Activated CD4-positive, alpha-beta memory T cell treated with anti-CD3 and anti-CD28 coated beads, Interleukin-2, amount 10 ng/mL, durations not matched to agents 7 days and 5 days (primary cell): ENCODE measurements at places on chromosomes 2 and 18. TPM values are rescaled to one million over a fixed set of nuclear protein-coding genes. Genes with fewer than 3 reads are reported as not detected.

Gene CYP27C1
- not detected for total RNA-seq

Gene COLEC11
- total RNA-seq: not detected

Gene MTX2
- total RNA-seq: 15.1 TPM

Gene SERPINB2
- not detected for total RNA-seq

Gene COL4A4
- 0.35 TPM for total RNA-seq
